IMR-90 (cell line): ENCODE measurements at places on chromosomes 16 and 17. TPM values are rescaled to one million over a fixed set of nuclear protein-coding genes. Genes with fewer than 3 reads are reported as not detected.

DNA sequence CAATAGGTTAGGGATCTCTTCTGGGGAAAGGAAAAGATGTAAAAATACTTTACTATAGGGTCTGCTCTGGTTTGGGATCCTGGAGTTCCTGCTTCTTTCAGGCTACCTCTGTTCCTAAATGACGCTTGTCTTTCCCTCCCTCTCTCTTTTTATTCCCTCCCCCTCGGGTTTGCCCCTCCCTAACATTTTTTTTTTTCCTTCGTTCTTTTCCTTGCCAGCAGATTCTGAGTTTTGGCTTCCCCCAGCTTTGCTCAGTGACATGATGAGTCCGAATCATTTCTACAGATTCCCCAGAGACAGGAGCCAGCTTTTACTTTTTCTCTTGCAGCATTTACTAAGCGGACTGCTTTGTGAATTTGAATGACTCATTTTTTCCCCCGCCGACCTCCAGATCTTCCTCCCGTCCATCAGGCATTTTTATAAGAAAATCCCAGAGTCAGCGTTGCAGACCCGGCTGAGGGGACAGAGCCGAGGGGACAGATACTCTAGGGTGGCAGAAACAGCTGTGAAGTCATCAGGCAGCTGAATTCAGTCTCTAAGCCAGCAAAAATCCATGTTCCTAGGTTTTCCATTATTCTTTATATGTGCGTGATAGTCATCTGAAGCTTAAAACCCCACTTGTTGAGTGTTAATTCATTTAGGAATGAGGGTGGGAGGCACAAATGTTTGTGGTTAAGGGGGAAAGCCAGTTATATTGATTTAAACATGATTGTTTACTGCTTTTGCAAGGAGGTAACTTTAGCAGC lies at the start of gene TMEM100:
Gene TMEM100, minus strand, starts transcription at position 123 of the 746 bp plus-strand sequence. CDS start 1,794 bp downstream, outside the sequence.
- peak; percentile 78 for DNase-seq

DNA sequence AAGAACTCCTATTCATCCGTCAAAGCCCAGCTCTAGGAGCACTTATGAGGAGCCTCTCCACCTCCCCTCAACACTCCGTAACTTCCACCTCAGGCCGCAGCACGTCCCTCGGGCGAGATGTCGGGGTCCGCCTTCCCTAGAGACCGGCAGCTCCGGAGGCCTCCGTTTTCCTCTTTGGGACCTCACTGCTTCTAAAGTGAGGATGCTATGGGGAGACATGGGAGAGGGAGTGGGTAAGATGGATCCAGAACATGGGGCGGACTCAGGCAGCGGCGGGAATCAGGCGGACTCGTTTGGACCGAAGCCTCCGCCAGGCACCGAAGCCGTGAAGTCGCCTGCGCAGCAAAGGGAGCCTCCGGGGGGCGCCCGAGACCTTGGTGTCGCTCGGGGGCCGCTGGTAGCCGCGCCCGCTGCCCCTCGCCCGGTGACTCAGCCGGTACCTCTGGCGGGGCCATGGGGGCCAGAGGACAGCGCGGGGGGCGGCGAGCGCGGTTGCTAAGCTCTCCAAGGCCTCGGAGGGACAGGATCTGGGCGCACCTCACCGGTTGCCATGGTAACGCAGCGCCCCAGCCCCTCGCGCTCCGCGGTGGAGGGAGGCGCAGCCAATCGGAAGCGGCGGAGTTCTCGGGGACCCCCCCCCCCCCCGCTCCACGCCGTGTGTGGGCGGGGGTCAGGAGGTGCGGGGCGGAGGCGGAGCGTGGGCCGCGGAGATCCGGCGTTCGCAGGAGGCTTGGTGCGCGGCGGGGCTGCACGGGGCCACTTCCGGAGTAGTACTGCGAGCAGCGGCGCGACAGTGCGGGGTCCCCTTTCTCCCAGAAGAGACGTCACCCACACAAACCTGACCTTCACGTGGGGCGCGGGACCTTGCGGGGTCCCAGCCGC lies 1.3 kb upstream of the HIC1 start:
- DNase-seq = peak; percentile 67

DNA sequence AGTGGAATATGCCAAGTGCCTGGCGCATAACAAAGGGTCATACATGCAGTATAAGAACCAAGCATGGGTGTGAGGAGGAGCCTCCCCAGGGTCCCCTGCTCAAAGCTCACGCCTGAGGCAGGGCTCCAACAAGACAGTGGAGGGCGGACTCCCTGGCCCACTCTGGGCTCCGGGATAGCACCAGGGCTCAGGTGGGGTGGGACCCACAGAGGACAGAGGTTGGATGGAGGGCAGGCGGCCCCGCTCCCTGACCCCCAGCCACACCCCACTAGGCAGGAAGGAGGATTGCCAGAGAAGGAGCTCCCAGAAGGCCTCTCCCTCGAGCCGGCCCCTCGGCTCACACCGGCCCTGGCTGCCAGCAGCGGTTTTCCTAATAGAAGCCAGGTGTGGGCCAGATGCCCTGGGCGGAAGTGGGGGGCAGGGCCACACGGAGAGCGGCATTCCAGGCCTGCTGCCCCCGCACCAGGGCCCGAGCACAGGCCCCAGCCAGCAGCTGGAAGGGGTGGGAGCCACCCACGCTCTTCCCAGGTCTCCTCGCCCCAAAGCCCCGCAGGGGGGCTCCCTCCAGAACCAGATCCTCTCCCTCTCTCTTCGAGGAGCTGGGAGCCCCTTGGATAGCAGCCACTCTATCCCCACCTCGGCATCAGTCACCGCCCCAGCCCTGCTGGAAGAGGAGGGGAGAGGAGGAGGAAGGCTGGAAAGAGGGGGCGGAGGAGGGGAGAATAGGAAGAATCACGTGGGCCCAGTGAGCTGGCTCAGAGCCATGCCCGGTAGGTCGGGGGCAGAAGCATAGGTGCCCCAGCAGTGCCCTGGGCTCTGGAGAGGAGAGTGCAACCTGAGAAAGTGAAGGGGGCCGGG lies 21.0 kb downstream of the VASN start:
- peak; percentile 86 for DNase-seq

DNA sequence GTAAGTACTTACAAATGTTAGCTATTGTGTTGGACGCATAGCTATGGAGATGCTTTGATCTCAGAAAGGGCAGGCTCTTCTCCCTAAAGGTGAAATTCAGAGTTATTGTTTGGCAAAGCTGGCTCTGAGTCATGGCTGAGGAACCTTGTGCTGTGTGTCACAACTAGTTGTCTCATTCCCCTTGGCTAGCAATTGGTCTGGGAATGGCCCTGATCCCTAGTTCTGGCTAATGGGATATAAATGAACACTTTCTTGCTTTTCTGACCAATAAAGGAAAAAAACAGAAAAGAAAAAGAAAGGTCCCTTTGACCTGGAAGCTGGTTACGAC lies 210.6 kb downstream of the MAP2K4 start:
- DNase-seq = peak; percentile 75

DNA sequence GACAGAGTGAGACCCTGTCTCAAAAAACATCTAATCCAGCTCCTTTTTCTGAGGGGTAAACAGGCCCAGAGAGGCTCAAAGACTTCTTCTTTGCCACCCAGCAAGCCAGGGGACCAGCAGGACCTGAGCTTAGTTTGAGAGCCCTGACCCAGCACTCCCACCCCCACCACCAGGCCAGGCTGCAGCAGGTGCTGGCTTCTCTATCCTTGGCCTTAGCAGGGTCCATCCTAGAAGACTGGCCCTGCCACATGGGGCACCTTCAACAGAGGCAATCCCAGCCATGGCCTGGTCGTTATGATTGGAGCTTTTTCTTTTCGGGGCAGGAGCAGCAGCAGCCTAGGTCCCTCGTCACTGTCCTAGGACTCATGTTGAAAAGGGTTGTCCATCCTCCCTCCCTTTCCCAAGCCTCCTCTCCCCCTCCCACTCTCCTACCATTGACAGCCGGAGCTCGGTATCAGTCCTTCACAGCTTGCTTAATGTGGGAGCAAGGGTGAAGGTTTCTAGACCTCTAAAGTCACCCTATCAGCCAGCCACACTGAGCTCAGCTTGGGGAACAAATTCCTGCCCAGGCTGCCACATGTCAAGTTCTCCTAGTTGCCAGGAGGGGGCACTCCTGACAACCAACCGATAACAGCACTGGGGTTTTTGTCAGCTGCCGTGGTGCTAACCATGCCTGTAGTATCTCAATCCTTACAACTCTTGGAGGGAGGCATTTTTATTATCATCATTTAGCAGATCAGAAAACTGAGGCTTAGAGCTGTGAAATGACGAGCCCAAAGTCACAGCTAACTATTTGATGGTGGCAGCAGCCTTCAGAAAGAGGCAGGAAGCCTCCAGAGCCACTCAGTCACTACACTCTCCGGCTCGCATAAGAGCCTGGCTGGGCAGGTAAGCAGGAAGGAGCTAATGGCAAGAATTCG lies 11.2 kb downstream of the MRPL27 start:
- DNase-seq = peak; percentile 74

DNA sequence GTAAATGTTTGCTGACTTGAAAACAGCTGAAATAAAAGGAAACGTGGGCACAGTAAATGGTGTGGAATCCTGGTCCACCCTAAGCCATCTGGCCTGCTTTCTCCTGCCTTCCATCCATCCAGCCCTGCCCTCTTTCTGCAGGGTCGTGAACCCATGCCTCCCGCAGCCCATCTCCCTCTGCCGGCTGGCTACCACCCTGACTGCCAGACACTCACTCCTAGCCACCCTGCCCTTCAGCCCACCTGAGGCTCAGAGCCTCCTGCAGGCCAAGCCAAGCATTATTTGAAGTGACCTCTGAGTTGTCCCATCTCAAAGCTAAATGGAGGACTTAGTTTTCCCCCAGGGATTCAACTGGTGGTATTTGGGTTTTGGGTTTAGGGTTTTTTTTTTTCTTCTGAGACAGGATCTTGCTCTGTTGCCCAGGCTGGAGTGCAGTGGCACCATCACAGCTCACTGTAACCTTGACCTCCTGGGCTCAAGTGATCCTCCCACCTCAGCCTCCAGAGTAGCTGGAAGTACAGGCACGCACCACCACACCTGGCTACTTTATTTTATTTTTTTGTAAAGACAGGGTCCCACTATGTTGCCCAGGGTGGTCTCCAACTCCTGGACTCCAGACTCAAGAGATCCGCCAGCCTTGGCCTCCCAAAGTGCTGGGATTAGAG lies 8.4 kb downstream of the ZDHHC1 start:
- DNase-seq = no peak

- DNase-seq = peak; percentile 40
Observed at GRCh38 chr16:89863741-89864526, 9.5 kb upstream of the TCF25 start.

- no peak for DNase-seq
Observed at GRCh38 chr16:49486400-49486799, 112.8 kb downstream of the C16orf78 start.

GRCh38 chr17:64410750-64411490 lies 20.3 kb upstream of the PECAM1 start:
- DNase-seq = no peak

- DNase-seq = no peak
Observed at GRCh38 chr16:13426269-13426668, 493.7 kb upstream of the ERCC4 start.

DNA sequence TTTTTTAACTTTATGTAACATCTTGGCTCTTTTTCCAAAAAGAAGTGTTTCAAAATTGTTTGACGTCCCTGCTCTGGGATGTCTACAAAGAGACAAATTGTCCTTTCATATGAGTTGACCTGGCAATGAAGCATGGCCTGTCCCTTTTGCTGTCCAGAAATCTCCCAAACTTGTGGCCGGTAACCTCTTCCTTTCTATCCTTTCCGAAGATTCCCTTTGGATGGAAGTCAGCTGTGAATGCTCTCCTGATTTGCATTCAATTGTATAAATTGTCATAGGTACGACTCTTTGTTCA lies 40.9 kb upstream of the FAM20A start:
- DNase-seq = no peak

GRCh38 chr16:5056352-5056751 lies 9.4 kb downstream of the C16orf89 start:
- no peak for DNase-seq

DNA sequence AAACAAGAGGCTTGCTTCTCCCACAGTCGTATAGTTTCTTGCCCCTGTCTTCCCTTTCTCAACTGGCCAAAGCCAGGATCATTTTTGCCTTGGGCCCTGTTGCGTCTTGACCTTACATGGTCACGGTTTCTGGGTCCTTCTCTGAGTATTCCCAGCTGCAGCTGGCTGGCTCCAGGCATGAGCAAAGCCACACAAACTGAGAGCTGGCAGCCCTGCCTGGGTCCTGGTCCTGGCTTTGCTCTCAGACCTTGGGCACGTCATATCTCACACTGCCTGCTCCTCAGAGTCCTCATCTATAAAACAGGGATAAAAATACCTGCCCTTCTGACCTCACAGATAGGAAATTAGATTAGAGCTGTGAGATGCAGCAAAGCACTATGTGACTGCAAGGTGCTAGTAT lies 277.6 kb downstream of the CBLN1 start:
- DNase-seq = no peak

- DNase-seq = no peak
Observed at GRCh38 chr16:89084411-89084810, 9.2 kb upstream of the ACSF3 start.

DNA sequence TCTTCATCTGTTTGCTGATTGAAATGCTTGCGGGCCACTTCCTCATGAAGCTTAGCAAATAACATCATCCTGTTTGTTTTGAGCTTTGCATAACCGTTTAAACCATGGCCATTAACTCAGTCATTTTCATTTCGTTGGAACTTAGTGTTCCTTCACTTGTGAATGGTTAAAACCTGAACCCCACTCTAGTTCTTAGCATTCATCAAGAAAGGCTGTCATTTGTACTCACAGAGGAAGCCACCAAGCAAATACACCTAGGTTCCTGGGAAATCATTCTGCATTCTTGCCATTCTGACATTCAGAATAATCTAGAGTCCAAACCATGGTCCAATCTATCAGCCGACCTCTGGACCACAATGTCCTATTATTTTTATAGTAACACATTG lies 8.4 kb upstream of the TAT start:
- no peak for DNase-seq

DNA sequence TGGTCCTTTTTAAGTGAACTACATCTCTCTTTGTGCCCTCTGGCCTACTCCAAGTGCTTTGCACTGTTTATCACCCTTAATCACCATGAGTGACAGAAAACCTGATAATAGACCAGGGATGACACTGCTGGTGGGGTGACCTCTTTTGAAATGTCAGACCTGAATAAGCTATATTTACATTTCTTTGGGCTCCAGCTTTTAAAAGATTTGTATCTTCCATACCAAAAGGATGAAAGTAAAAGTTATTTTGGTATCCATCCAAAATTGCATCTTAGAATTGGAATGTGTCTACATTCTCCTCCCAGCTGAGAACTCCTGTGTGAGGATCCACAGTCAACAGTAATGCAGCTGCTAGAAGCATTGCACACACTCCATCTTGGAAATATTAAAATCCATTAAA lies 370.0 kb downstream of the CDH11 start:
- peak; percentile 90 for DNase-seq

DNA sequence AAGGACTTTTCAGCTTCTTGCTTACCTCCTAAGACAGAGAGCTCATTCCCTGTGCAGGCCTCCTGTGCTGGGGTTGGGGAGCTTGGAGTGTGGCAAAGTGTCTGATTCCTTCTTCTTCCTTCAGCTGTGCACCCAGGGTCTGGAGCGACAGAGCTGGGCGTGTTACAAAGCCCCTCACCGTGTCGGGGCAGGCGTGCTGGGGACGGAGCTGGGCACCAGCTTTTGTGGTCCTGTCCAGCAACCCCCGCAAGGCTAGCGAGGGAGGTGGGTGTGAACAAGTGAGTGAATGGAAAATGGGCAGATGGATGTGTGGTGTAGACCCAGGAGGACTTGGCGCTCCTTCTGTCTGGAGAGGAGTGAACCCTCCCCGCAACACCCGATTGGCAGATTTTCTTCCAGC lies 23.7 kb downstream of the SOX8 start:
- no peak for DNase-seq

GRCh38 chr16:83354015-83354414 lies 453.8 kb upstream of the HSBP1 start:
- DNase-seq = no peak

The KPNB1 gene
- total RNA-seq = 659 and 1,082 TPM in 2 replicates

The ZNF785 gene
- total RNA-seq = 2.8 and 2.9 TPM in 2 replicates

The KIFC3 gene
- total RNA-seq = 38.3 and 48.6 TPM in 2 replicates

The SLFN14 gene
- total RNA-seq = not detected in 2 replicates
